ENCODE measurements at places on chromosomes 13 and 19. TPM values are rescaled to one million over a fixed set of nuclear protein-coding genes. Genes with fewer than 3 reads are reported as not detected.

- DNase-seq = no peak
These were observed 3.0 kb downstream of the GADD45B start for GRCh38 chr19:2478756-2479555.

The ANGPTL8 gene
- not detected for total RNA-seq

GRCh38 chr13:111370147-111370546 is 49.7 kb downstream of the TEX29 start:
- no peak for DNase-seq

The LAMP1 gene
- total RNA-seq = 48.3 TPM

The REEP6 gene
- total RNA-seq = 2.6 TPM

DNA sequence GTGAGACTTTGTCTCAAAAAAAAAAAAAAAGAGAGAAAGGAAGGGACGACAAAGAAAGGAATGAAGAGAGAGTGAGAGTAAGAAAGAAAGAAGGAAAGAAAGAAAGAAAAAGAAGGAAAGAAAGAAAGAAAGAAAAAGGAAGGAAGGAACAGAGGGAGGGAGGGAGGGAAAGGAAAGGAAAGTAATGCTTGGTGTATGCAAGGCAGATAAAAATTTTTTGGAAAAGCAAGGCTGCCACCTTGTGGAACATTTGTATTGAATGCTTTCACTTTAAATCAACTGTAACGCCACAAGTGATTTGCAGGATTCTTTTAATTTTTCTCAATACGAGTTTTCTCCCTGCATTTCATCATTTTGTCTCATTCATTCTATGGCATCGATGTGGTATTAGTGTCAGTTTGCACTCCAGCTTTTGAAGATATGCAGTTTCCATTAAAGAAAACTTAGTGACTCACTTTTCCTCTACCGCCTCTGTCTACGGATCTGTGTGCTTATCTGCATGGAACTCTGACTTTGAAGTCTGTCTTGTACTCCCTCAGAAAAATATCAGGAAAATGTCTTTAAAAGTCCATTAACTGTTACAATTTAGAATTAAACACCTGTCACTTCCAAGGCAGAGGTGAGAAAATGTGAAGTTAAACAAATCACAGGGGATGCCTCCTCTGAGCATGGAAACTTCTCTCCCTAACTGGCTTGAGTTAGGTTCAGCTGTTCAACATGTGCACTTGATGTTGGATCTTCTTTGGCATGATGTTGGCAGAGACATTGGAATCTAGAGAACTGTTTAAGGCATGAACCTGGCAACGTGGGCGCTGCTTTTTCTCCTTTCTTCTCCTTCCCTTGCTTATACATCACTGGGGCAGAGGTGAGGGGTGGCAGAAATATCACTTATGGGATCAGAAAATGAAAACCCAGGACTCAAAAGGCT is 20.0 kb upstream of the ZDHHC20 start:
- peak; percentile 58 for DNase-seq

DNA sequence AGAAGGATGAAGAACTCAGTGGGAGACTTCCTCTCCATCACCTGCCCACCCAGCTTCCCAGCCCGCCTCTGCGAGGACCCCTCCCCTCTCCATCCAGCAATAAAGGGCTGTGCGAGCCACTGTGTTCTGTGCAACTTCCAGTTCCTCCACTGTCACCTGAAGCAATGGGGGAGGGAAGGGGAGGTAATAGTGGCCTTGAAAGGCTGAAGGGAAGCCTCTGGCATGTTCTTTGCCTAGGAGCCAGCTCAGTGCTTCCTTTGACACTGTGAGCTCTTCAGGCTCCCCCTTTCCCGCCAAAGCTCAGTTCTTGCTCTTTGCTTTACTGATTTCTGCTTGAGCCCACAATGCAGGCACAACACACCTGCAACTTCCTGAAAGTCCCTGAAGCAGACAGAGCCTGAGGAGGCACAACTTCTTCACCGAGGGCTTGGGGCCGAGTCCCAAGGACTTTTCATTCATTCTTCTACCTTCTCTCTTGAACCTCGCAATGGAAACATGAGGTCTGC is 73.2 kb upstream of the DOCK9 start:
- DNase-seq = no peak

The RAVER1 gene
- 6.4 TPM for total RNA-seq

The PPFIA3 gene
- total RNA-seq = 32.6 TPM

The VSTM1 gene
- total RNA-seq = not detected

DNA sequence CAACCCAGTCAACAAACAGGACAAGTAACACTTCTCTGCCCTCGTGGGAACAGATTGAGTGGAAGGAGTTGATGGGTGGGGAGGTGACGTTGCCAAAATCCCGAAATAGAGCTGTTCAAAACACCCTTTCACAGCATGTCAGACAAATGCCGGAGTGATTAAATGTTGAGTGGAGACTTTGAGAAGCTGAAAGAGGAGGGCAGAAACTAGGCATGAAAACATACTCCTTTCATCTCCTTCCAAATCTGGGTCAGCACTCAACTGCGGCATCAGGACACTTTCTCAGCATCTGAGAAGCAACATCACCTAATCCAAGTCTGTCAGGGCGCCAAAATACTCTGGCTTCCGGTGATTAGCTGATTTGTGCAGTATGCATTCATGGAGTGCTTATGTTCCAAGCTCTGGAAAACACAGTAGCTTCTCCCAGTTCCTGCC is 51.5 kb upstream of the MRI1 start:
- no peak for DNase-seq

The NLRP7 gene
- total RNA-seq = not detected

DNA sequence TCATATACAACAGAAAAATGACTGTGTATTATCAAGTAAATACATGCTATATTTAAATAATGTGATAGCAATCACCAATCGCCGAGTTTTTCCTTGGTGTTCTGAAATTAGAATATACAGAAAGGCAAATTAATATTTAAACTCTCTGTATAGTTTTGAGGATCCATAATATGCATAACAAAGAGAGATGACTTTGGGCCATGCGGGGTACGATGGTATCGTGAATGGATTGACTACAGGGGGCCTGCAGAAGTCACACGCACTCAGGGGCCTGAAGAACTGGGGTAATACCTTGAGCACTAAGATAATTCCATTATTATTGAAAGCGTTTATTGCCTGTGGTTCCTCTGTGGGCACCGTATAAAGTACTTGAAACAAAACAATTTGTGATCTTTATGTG is 314.0 kb downstream of the TEX29 start:
- DNase-seq = no peak

The FARP1 gene
- 106 TPM for total RNA-seq

GRCh38 chr13:103145442-103145841 is 79.2 kb upstream of the SLC10A2 start:
- no peak for DNase-seq

GRCh38 chr19:45887200-45887710 is 1.3 kb upstream of the IRF2BP1 start:
- no peak for DNase-seq

The SERP2 gene
- total RNA-seq = 17.1 TPM

- no peak for DNase-seq
These were observed 155.0 kb upstream of the TSHZ3 start for GRCh38 chr19:31504221-31504620.

The CRLF1 gene
- 3.0 TPM for total RNA-seq

The SERPINE3 gene
- 0.27 TPM for total RNA-seq
